ENCODE measurements at places on chromosomes 2 and 18. TPM values are rescaled to one million over a fixed set of nuclear protein-coding genes. Genes with fewer than 3 reads are reported as not detected.

- H3K4me1 ChIP-seq, result no peaks in the 10 kb centered on the region
- H3K27me3 ChIP-seq, result no peaks in the 10 kb centered on the region
- no peaks in the 10 kb centered on the region for H3K36me3 ChIP-seq
- H3K27ac ChIP-seq, result no peak overlapping the region
These were observed 130.4 kb upstream of the NDUFV2 start for GRCh38 chr18:8972116-8972515.

The PARD6G gene
- total RNA-seq, result 2.4 TPM

GRCh38 chr18:75377926-75378325 is 49.6 kb downstream of the SMIM21 start:
- H3K36me3 ChIP-seq, result no peaks in the 10 kb centered on the region
- no peak for DNase-seq
- no peak overlapping the region for H3K27ac ChIP-seq

The SIX3 gene
- total RNA-seq, result not detected

GRCh38 chr2:104118889-104119288 is 735.0 kb upstream of the POU3F3 start:
- no peak overlapping the region for H3K4me3 ChIP-seq
- H3K4me1 ChIP-seq, result no peaks in the 10 kb centered on the region

The RGPD6 gene
- total RNA-seq, result 11.4 TPM

GRCh38 chr2:194742706-194743105 is 914.3 kb upstream of the SLC39A10 start:
- H3K4me1 ChIP-seq, result no peaks in the 10 kb centered on the region
- no peaks in the 10 kb centered on the region for H3K27me3 ChIP-seq
- no peak overlapping the region for H3K27ac ChIP-seq
- DNase-seq, result no peak

- H3K4me3 ChIP-seq, result no peak overlapping the region
- H3K36me3 ChIP-seq, result peaks cover 2% of the 10 kb centered on the region
- no peaks in the 10 kb centered on the region for H3K27me3 ChIP-seq
- H3K4me1 ChIP-seq, result no peaks in the 10 kb centered on the region
These were observed 21.4 kb upstream of the FAM228A start for GRCh38 chr2:24153478-24153877.

DNA sequence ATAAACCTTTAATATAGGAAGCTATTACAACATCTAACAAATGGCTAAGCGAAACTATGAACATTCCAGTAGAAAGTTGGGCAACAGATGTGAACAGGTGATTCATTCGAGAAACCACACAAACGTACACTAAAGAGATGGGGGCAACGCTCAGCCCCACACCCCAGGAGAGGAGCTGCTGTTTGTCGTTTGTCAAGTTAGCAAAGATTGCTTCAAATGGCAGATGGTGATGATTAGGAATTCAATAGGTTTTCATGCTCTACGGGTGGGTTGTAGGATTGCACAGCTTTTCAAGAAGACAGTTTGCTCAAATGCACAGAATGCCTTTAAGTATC is 154.7 kb upstream of the HDAC4 start:
- H3K4me3 ChIP-seq, result no peak overlapping the region
- no peaks in the 10 kb centered on the region for H3K4me1 ChIP-seq
- no peaks in the 10 kb centered on the region for H3K36me3 ChIP-seq
- DNase-seq, result no peak
- H3K27ac ChIP-seq, result no peak overlapping the region
- H3K27me3 ChIP-seq, result no peaks in the 10 kb centered on the region

The MMADHC gene
- total RNA-seq, result 97.5 TPM

DNA sequence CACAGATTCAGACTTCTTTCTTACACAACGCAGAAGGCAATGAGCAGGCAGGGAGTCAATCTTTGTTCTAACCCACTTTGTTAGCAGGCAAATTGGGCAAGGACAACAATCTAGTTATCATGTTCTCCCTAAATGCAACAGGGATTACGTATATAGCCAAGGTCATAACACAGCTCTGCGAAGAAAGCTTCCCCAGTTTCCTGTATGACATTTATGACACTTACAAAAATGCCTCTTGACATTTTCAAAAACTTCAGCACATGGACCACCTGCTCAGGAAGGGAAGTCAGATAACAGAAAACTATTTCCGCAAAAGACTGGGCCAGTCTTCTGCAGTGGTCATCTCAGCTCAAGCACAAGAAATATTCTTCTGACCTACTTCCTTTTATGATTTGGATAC is 106.1 kb downstream of the IRS1 start:
- no peak overlapping the region for H3K27ac ChIP-seq
- no peaks in the 10 kb centered on the region for H3K4me1 ChIP-seq
- no peak for DNase-seq
- no peaks in the 10 kb centered on the region for H3K27me3 ChIP-seq

The DLX2 gene
- not detected for total RNA-seq

The TRAPPC8 gene
- total RNA-seq, result 38.8 TPM

- H3K4me1 ChIP-seq, result no peaks in the 10 kb centered on the region
- H3K27ac ChIP-seq, result no peak overlapping the region
- no peaks in the 10 kb centered on the region for H3K36me3 ChIP-seq
- DNase-seq, result no peak
- H3K4me3 ChIP-seq, result no peak overlapping the region
- no peaks in the 10 kb centered on the region for H3K27me3 ChIP-seq
These were observed 24.3 kb upstream of the KCNF1 start for GRCh38 chr2:10887476-10887875.

The COL4A3 gene
- 0.05 TPM for total RNA-seq

DNA sequence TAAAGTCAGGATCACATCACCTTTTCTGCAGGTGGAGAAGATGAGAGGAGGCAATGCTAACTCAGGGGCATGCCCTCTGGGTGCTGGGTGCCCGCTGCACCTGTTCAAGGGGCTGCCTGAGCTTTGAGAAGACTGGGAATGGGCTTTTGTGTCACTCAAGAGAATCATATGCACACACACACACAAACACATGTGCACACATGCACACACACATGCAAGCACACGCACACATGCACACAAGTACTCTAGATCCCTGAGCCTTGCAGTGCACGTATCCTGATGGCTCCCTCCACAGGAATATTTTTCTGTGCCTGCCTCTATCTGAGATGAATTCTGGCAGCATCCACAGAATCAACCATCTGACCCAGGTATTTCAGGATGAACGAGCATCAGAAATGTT is 110.0 kb upstream of the TEX51 start:
- H3K4me1 ChIP-seq, result no peaks in the 10 kb centered on the region
- no peaks in the 10 kb centered on the region for H3K36me3 ChIP-seq
- H3K4me3 ChIP-seq, result no peak overlapping the region

DNA sequence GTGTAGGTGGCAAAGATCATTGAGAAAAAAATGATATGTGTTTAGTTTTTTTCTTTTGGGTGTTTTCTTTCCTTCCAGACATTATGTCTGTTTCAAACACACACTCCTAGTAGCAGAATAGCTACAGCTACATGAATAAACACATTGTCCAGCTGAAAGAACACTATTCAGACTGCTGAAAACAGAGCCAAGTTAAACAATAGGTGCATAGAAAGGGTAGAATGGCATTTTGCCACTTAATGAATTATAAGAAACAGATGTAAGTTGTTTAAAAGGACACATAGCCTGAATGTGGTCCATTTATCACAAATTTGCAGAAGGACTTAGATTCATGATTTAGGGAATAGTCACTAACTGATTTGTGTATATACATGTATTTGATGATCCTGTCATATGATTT is 20.1 kb downstream of the CTLA4 start:
- DNase-seq, result no peak
- no peaks in the 10 kb centered on the region for H3K4me1 ChIP-seq
- no peak overlapping the region for H3K4me3 ChIP-seq
- no peaks in the 10 kb centered on the region for H3K36me3 ChIP-seq
- H3K27ac ChIP-seq, result no peak overlapping the region

DNA sequence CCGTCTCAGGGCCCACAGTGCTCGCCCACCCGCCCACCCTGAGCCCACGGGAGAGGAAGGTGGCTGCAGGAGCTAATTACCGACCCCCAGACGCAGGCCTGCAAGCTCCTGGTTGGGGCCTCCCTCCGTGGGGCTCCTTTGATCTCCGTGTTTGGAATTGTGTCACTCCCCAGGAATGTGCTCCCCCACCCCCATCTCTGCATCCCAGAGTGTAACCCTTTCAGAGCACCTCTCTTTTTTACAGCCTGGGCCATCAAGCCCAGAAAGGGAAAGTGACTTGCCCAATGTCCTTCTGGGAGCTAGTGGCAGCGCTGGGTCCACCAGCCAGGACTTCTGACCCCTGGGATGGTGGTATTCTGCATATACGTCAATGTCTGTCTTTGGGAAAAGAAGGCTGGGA is 335.1 kb downstream of the CYRIA start:
- no peak overlapping the region for H3K4me3 ChIP-seq
- H3K4me1 ChIP-seq, result no peaks in the 10 kb centered on the region
- no peak for DNase-seq
- no peaks in the 10 kb centered on the region for H3K27me3 ChIP-seq
- no peaks in the 10 kb centered on the region for H3K36me3 ChIP-seq
- H3K27ac ChIP-seq, result no peak overlapping the region

The C2orf49 gene
- 8.2 TPM for total RNA-seq

DNA sequence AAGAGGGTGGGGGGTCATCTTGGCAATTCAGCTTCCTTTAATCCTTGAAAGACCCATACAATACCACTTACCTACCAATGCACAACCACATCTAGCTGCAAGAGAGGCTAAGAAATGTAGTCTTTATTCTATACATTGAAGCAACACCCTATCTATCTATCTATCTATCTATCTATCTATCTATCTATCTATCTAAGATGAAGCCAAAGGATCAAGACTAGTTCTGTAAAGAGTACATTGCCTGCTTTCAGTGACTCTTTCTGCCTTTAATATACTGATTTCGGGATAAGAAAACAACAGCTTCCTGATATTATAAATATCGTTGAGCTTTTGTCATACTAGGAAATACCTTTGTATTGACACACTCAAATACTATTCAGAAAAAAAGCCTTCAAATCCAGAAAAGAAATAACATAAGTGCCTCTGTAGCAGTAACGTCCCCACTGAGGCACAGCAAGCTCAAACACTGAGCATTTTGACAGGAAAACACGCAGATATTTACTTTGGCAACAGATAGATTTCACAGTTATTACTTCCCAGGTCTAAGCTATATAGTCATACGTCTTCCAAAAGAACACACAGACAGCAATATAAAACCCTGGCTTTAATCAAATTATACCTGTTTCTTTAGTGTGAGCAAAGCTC is 139.4 kb upstream of the SERTAD2 start:
- H3K4me3 ChIP-seq, result no peak overlapping the region
- H3K36me3 ChIP-seq, result no peaks in the 10 kb centered on the region
- DNase-seq, result no peak
- H3K4me1 ChIP-seq, result no peaks in the 10 kb centered on the region
- no peaks in the 10 kb centered on the region for H3K27me3 ChIP-seq

The LBH gene
- 50.8 TPM for total RNA-seq

DNA sequence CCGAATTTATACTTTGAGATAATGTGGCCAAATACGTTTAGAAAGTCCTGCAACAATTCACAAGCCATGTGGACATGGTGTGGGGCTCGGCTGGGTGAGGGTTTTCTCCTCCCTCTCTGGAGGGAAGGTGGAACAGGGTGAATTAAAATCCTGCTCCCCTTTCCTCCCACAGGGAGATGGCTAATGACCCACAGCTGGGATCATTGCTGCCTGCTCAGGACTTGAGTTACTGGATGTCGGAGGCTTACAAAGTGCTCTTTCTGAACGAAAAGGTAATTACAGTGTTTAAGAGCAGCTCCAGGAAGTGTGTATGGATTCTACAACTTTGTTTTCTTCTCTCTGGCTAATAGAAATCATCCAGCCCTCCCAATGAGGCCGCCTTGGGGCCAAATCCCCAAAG is 97.9 kb upstream of the ALKAL2 start:
- no peak for DNase-seq
- H3K36me3 ChIP-seq, result no peaks in the 10 kb centered on the region
- no peak overlapping the region for H3K4me3 ChIP-seq
- no peaks in the 10 kb centered on the region for H3K27me3 ChIP-seq
- no peaks in the 10 kb centered on the region for H3K4me1 ChIP-seq
- no peak overlapping the region for H3K27ac ChIP-seq

- peaks cover 46% of the 10 kb centered on the region for H3K4me1 ChIP-seq
- H3K4me3 ChIP-seq, result no peak overlapping the region
- no peak for DNase-seq
- no peaks in the 10 kb centered on the region for H3K27me3 ChIP-seq
- peaks cover 8% of the 10 kb centered on the region for H3K36me3 ChIP-seq
- H3K27ac ChIP-seq, result peak overlapping the region; percentile 54
These were observed 13.1 kb downstream of the CFLAR start for GRCh38 chr2:201128933-201129505.

The SERPINB10 gene
- not detected for total RNA-seq

DNA sequence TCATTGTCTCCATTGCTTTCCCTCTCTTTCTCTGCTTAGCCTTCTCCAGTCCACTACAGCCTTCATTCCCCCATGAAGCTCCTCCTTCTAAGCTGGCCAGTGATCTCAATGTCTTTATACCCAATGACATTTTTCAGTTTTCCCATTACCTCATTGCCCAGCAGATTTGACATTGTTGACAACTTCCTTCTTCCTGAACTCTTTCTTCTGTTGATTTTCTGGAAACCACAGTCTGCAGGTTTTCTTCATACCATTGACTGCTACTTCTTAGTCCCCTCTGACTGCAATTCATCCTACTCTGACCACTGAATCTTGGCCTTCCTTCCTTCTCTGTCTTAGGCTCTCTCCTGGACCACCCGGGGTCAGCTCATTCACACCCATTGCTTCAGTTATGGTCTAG is 22.9 kb upstream of the SPP2 start:
- H3K4me3 ChIP-seq, result no peak overlapping the region
- H3K36me3 ChIP-seq, result no peaks in the 10 kb centered on the region
- H3K27ac ChIP-seq, result no peak overlapping the region
- H3K4me1 ChIP-seq, result peaks cover 4% of the 10 kb centered on the region

The RRM2 gene
- 4.4 TPM for total RNA-seq

GRCh38 chr2:141306368-141306767 is 824.4 kb downstream of the LRP1B start:
- H3K27me3 ChIP-seq, result no peaks in the 10 kb centered on the region
- DNase-seq, result no peak
- H3K4me1 ChIP-seq, result no peaks in the 10 kb centered on the region
- H3K27ac ChIP-seq, result no peak overlapping the region

The GAD1 gene
- 0.08 TPM for total RNA-seq

The LINC00305 gene
- 0.84 TPM for total RNA-seq

The MRPS9 gene
- total RNA-seq, result 11.5 TPM

The SERPINB12 gene
- not detected for total RNA-seq

The ZFAND2B gene
- total RNA-seq, result 19.6 TPM

The PDE1A gene
- 1.9 TPM for total RNA-seq

The PAIP2B gene
- 28.6 TPM for total RNA-seq

The MC4R gene
- not detected for total RNA-seq

DNA sequence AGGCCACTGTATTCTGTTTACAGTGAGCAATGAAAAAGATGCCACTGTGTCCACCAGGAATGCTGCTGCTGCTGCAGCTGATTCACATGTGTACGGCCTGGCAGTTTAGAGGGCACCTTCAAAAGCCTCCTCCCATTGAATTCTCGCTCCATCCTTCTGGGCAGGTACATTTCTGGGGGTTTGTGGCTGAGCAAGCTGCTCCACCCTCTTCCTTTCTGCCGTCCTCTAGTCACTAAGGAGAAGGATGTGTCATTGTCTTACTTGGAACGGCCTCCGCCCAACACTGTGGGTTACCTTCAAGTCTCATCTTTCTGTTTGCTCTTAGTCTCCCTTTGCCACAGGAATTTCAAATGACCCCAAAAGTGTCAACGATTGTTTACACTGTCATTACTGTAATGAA is 182.0 kb downstream of the ZBTB7C start:
- no peak overlapping the region for H3K27ac ChIP-seq
- no peaks in the 10 kb centered on the region for H3K36me3 ChIP-seq
- H3K27me3 ChIP-seq, result no peaks in the 10 kb centered on the region

GRCh38 chr2:103364177-103364576 is 602.3 kb downstream of the TMEM182 start:
- no peaks in the 10 kb centered on the region for H3K27me3 ChIP-seq
- H3K4me1 ChIP-seq, result no peaks in the 10 kb centered on the region
- H3K27ac ChIP-seq, result no peak overlapping the region
- H3K4me3 ChIP-seq, result no peak overlapping the region
